Myometrial cell (primary cell): ENCODE measurements at places on chromosomes 11 and 22. TPM values are rescaled to one million over a fixed set of nuclear protein-coding genes. Genes with fewer than 3 reads are reported as not detected.

SLC15A3 gene
- 2.6 and 13.5 TPM in 2 replicates for total RNA-seq

NRIP3 gene
- 10.7 and 12.4 TPM in 2 replicates for total RNA-seq

CNIH2 gene
- total RNA-seq: 0.29 TPM in 1 of 2 replicates, not detected in the other

MUC5AC gene
- total RNA-seq: not detected in 2 replicates

SPTBN2 gene
- 0.18 and 0.29 TPM in 2 replicates for total RNA-seq

CBLIF gene
- not detected in 2 replicates for total RNA-seq

ACTN3 gene
- under 0.01 and 0.18 TPM in 2 replicates for total RNA-seq

OLFML1 gene
- 0.53 TPM in 1 of 2 replicates, not detected in the other for total RNA-seq

MFRP gene
- total RNA-seq: not detected in 2 replicates

HORMAD2 gene
- not detected in 2 replicates for total RNA-seq

SLC25A18 gene
- 1.4 and 2.5 TPM in 2 replicates for total RNA-seq

CCDC116 gene
- not detected in 2 replicates for total RNA-seq

OR8G5 gene
- total RNA-seq: not detected in 2 replicates

BTG4 gene
- not detected in 2 replicates for total RNA-seq

KRTAP5-1 gene
- total RNA-seq: not detected in 2 replicates

VPS26B gene
- total RNA-seq: 35.3 and 35.5 TPM in 2 replicates

RTN4R gene
- 2.8 and 4.0 TPM in 2 replicates for total RNA-seq

FGF19 gene
- not detected in 2 replicates for total RNA-seq

OR52L1 gene
- total RNA-seq: not detected in 2 replicates

SLC22A24 gene
- not detected in 2 replicates for total RNA-seq

PGA5 gene
- not detected in 2 replicates for total RNA-seq

YAP1 gene
- 91.8 and 117 TPM in 2 replicates for total RNA-seq

RFPL1 gene
- total RNA-seq: not detected in 2 replicates

LRFN4 gene
- total RNA-seq: 23.6 and 28.9 TPM in 2 replicates

NXPE4 gene
- not detected in 2 replicates for total RNA-seq

GSTT4 gene
- not detected in 2 replicates for total RNA-seq

MUC6 gene
- not detected in 2 replicates for total RNA-seq

GAS2L1 gene
- 38.1 and 47.1 TPM in 2 replicates for total RNA-seq

OR56A1 gene
- not detected in 2 replicates for total RNA-seq

PLEKHB1 gene
- total RNA-seq: not detected in 2 replicates

VWCE gene
- 0.58 TPM in 1 of 2 replicates, not detected in the other for total RNA-seq

ROBO3 gene
- total RNA-seq: 7.4 and 23.6 TPM in 2 replicates

RBFOX2 gene
- 118 and 124 TPM in 2 replicates for total RNA-seq
